Stimulated activated CD4-positive, alpha-beta T cell treated with anti-CD3 and anti-CD28 coated beads, Interleukin-1b, Interleukin-23, amount 100 ng/mL, for 24 hours (primary cell): ENCODE measurements at places on chromosomes 6 and 20.

DNA sequence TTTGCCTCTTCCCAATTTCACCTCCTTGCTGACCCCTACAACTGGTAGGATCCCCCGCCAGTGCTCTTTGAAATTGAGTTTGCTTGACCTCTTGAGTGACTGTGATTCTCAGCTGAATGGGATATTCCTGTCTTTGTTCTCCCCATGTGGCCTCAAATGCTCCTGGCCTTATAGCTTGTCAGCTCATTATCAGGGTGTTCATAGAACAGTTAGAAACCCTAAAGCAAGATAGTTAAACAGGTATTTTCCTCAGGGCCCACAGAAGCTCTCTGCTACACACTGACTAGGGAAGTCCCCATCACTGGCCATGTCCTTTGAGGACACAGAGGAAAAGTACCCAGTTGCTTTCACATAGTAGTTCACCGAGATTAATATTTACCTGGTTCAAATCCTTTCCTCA, 211.5 kb upstream of the DTNBP1 start:
- DNase-seq = no peak

GRCh38 chr6:169958510-169958909, 207.1 kb downstream of the ERMARD start:
- DNase-seq = no peak

- no peak for DNase-seq
These were observed 37.1 kb upstream of the PMEPA1 start for GRCh38 chr20:57746832-57747404.

- DNase-seq = no peak
These were observed 332.3 kb downstream of the BCKDHB start for GRCh38 chr6:80438772-80439171.

- DNase-seq = no peak
These were observed 38.9 kb downstream of the EYS start for GRCh38 chr6:65667916-65668656.

DNA sequence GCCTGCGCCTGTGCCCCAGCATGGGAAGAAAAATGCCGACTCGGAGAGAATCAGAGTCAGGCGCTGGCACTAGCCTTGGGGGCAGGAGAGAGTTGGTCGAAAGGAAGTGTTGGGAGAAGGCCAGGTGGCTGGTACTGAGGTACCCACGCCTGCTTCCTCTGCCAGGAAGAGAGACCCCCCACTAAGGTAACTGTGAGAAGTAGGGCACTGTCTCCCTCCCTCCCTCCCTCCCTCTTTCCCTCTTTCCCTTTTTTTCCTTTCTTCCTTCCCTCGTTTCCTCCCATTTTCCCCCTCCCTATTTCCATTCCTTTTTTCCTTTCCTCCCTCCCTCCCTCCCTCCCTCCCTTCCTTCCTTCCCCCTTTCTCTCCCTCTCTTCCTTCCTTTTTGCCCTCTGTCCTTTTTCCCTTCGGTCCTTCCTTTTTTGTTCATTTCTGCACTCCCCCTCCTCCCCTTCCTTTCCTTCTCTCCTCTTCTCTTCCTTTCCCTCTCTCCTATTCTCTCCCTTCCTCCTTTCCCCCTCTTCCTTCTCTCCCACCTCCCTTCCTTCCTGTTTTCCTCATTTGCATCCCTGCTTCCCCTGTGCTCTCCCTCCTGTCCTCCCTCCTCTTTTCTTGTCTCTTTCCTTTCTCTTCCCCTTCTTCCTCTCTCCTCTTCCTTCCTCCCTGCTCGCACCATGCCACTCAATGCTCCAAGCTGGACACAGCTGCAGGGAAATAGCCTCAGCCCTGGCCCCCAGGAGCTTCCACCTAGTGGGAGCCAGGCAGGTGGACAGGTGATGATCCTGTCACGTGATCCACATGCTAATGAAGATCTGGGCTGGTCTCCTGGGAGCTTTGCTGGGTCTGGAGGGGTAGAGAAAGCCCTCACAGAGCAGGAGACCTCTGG, 148.0 kb downstream of the DHX35 start:
- no peak for DNase-seq

DNA sequence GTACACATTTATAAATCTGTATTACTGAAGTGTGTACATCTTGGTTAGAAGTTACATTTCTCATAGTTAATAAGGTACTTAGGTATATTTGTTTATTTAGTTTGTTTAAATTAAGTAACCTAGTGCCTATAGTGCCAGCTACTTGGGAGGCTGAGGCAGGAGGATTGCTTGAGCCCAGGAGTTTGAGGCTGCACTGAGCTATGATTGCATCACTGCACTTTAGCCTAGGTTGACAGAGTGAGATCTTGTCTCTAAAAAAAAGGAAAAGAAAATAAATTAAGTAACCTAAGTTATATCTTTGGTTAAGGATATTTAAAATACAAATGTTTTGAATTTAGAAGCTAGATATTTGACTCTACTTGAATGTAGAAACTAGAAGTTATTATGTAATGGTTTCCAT, 9.5 kb upstream of the AFG1L start:
- no peak for DNase-seq
